Common myeloid progenitor, CD34-positive (primary cell): ENCODE measurements at places on chromosomes 2 and 18.

- DNase-seq, result no peak
Observed at GRCh38 chr2:187590175-187590574, 35.9 kb upstream of the TFPI start.

DNA sequence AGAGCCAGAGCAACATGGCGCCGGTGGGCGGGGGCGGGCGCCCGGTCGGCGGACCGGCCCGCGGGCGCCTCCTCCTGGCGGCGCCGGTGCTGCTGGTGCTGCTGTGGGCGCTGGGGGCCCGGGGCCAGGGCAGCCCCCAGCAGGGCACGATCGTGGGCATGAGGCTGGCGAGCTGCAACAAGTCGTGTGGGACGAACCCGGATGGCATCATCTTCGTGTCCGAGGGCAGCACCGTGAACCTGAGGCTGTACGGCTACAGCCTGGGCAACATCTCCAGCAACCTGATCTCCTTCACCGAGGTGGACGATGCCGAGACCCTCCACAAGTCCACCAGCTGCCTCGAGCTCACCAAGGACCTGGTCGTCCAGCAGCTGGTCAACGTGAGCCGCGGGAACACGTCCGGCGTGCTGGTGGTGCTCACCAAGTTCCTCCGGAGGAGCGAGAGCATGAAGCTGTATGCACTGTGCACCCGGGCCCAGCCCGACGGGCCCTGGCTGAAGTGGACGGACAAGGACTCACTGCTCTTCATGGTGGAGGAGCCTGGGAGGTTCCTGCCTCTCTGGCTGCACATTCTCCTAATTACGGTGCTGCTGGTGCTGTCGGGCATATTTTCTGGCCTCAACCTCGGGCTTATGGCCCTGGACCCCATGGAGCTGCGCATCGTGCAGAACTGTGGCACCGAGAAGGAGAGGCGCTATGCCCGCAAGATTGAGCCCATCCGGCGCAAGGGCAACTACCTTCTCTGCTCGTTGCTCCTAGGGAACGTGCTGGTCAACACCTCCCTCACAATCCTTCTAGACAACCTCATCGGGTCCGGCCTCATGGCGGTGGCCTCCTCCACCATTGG is 507 bp downstream of the CNNM4 start:
- DNase-seq, result no peak

GRCh38 chr2:211216221-211216620 is 659.8 kb downstream of the CPS1 start:
- no peak for DNase-seq

- DNase-seq, result no peak
Observed at GRCh38 chr18:42305869-42306593, 351.0 kb downstream of the PIK3C3 start.

DNA sequence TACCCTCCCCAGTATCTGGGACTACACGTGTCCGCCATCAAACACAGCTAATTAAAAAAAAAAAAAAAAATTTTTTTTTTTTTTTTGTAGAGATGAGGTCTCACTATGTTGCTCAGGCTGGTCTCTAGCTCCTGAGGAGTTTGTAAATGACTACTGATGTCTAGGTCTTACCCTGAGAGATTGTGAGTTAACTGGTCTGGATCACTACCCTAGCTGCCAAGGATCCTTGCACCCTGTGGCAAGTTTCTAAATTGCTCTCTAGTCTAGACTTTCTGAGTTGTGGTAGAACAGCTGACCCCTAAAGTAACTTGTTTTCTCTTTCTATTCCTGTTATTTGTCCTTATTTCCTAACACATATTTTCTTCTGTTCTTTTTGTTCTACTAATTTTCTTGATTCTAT is 44.5 kb downstream of the ABHD3 start:
- no peak for DNase-seq

GRCh38 chr18:68623342-68623741 is 91.6 kb downstream of the TMX3 start:
- DNase-seq, result no peak

DNA sequence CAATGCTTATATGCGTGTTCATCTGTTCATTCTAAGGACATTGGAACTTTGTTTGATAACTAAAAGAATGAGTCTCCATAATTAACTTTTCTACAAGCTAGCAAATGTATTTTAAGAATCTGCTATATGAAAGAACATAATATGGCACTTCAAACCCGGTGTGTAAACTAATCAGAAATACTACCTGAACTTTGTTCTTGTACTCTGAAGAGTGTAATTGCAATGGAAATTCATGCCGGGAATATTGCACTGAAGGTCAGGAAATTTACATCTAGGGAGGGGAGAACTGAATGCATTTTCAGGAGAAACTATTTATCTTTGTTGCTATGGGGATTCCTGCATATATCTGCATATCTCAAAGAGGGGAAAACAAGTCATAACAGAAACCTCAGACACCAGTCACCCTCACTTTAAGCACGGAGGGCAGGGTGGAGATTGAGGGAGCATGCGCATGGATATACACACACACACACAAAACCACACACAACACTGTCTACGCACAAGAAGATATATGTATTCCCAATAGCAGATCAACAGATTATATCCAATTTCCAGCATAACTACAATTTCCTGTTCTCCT is 76.2 kb downstream of the DTNA start:
- no peak for DNase-seq

DNA sequence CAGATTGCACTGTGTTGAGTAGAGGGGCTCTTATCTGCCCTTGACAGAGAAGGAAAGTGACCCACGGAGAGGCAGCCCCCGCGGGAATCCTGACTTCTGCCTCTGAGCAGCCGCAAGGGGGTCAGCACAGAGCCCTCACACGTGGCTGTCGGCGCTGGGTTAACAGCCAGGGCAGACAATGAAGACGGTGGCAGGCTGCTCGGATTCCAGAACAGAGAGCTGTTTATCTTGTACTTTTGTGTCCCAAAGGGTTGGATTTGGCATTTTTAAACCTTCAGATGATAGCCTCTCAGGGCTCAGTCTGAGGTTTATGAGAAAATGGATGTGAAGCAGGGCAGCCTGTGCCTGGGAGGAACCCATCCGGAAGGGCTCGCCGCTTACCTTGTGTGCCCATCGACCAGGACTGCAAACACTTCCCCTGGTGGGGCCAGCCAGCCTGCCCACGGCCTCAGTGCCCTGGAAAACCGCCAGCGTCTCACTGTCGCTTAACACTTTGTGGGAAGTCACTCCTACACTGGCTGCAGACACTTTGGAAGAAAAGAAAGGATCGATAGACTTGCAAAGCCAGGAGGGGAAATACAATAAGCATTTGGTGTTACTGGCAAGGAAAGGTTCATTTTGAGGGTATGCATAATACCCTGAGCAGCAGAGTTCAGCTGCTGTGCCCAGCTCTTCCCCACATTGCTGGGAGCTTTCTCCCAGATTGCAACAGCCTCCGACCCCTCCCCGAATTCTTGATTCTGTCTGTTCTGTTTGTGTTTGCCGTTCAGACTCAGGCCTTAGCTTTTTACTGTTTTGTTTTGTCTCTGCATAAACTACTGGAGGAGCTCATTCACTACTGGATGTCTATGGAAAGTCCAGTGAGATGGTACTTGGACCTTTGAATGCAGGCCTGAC is 325.3 kb upstream of the MYT1L start:
- DNase-seq, result no peak

DNA sequence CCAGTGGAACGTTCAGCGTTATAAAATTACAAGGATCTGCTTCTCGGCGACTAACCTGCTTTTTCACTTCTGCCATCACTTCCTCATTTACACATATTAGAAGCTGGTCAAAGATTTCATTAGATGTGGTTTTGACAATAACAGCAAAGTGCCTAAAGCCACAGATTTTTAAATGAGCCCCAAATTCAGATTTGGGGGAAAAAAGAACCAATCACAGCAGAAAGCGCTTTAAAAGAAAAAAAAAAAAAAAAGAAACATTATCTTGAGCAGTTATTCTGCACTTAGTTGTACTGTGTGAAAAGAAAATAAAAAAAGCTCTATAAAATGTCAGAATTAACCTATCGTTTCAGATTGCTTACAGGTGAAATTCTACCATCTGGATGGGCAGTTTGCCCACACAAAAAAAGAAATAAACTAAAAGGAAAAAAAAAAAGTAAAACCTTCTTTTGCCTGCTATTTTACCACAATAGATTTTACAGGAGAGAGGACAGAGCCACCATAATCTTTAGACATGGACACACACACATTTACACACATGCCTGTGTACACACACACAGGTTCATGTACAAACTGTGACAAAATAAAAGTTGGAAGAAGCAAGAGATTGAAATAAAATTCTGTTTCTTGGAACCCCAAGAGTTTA is 167.2 kb downstream of the TCF4 start:
- peak; percentile 40 for DNase-seq

GRCh38 chr2:99389946-99390345 is 52.8 kb downstream of the EIF5B start:
- DNase-seq, result no peak

GRCh38 chr2:160541745-160542144 is 48.1 kb upstream of the RBMS1 start:
- no peak for DNase-seq

GRCh38 chr18:3260995-3261372 is 949 bp upstream of the MYL12B start:
- no peak for DNase-seq

GRCh38 chr2:39625193-39625926 is 40.4 kb upstream of the TMEM178A start:
- peak; percentile 84 for DNase-seq

- DNase-seq, result no peak
Observed at GRCh38 chr2:155630760-155631159, 701.8 kb downstream of the NR4A2 start.
